ENCODE measurements at places on chromosomes 11 and 22.

DNA sequence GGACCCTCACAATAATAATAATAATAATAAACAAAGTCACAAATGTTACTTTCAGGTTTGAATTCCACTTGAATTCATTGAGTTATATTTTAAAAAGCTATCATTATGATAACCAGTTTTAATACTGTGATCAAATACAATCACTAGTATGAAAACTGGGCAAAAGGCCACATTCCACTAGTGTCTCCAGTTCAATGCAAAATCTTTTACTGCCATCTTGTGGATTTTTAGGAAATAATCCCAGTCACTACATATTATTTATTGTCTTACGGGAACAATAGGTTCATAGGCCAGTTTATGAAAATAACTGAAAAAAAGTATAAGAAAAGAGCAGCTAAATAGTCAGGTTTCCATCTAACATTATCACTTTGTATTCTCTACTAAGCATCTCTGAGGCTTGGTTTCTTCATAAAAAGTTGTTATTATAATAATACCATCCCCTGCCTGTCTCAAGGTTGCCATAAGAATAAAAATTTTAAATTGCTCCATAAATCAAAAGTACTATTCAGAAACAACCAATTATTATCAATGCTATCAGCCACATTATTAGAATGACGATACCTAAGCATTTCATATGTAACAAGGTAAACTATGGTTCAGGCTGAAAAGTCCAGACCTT, 533.9 kb upstream of the CCDC90B start:
- DNase-seq, result no peak

DNA sequence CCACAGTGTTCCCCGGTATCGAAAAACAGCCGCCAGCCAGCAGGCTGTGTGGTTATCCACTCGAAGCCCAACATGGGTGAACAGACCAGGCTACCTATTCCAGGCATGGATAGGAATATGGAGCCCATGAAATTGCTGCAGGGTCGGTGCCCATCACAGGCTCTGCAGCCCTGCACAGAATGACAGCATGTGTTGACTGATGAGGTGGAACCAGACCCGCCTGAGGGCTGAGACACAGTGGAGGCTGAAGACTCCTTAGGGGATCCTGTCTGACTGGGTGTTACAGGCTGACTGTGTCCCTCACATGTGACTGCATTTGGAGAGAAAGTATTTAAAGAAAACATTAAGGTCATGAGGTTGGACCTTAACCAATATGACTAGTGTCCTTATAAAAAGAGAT, 6.2 kb upstream of the YPEL1 start:
- no peak for DNase-seq

DNA sequence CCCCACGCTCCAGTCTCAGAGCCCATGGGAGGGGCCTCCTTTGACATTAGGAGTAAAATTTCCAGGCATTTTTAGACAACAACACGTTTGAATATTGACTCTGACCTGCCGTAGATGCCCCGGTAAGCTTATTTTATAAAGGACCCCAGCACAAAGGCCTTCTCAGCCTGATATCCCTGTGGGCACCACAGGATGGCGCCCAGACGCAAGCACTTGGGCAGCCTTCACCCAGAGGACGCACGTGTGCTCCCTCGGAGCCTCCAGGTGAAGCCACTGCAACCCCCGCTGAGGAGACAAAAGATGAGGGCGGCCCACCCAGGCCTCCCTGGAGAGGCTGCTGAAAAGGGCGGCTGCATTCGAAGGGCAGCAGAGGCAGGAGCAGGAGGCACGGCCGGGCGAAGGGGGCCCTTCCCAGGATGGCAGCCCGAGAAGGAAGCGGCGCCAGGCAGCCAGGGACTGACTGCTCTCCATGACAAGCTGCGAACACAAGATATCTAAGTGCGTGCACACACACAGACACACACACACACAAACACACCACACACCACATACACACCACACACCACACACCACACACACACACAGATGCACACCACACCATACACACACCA, 15.2 kb upstream of the TH start:
- DNase-seq, result no peak

- DNase-seq, result no peak
These were observed 37.6 kb upstream of the GRAMD1B start for GRCh38 chr11:123392431-123392830.

DNA sequence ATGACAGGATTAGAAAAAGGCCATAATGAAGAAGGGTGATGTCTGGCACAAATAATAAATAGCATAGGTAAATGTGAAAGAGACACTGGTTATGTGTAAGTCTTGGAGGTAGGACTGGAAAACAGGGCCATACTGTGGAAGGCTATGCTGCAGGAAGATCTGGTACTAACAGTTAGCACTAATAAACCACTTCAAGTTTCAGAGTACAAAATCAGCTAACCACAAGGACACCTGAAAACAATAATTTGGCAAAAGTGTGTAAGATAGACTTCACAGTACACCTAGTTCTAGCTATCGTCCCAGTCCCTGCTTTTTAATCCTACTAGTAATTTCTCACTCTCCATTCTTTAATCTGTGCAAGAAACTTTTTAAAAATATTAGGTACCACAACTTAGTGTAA, 44.3 kb downstream of the CWF19L2 start:
- DNase-seq, result no peak

GRCh38 chr11:29432719-29433325, 584.0 kb downstream of the KCNA4 start:
- DNase-seq, result no peak

DNA sequence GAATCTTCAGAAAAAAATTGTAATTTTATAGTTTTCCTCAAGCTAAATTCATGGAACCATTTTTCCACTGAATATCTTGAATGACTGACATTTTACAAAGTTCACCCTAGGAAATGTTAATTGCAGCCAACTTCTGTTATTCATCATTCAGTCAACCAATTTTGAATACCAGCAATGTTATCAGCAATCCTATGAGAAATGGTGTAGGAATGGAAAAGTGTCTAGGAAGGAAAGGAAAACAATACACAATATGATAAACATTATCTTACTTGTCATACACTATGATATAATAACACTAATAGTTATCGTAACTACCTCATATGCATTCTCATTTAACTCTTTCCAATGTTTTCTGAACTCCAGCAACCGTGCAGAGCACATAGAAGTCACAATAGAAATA, 790.5 kb upstream of the LRRC4C start:
- no peak for DNase-seq

DNA sequence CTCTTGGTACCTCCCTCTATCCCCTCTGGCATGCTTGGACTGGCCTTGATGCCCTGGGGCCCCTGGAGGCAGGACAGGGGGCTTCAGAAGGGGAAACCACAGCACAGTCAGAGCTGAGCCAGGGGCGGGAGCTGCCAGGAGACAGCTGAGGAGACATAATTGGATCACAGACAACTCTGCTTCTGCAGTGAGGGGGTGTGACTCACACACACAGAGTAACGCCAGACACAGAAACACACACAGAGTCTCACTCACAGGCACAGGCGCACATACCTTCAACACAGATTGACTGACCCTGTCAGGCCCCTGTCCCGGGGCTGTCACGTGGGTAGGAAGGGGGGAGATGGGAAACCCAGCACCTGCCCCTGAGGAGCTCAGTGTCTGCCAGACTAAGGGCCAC, 20.6 kb downstream of the STARD10 start:
- DNase-seq, result no peak

GRCh38 chr22:37848587-37849088, 581 bp upstream of the EIF3L start:
- no peak for DNase-seq

GRCh38 chr11:92611157-92611556, 358.3 kb upstream of the MTNR1B start:
- no peak for DNase-seq

DNA sequence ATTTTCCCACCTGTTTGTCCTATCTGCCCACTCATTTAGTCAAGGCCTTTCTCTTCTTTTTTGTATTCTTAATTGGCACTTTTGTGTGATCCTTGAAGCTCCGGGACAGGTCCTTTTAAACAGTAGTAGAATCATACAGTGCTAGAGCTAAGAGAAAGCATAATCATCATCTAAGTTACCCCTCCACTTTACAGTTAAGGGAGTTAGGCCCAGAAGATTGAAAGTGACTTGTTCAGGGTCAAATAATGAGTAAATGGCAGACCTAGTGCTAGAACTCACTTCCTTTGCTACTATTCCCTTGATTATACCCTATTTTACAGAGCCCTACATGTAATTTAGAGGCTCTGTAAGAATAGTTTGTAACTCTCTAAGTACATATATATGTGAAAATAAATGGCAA, 2.5 kb downstream of the USP47 start:
- DNase-seq, result no peak

- no peak for DNase-seq
These were observed 1.0 kb downstream of the TMEM151A start for GRCh38 chr11:66292543-66293332.

DNA sequence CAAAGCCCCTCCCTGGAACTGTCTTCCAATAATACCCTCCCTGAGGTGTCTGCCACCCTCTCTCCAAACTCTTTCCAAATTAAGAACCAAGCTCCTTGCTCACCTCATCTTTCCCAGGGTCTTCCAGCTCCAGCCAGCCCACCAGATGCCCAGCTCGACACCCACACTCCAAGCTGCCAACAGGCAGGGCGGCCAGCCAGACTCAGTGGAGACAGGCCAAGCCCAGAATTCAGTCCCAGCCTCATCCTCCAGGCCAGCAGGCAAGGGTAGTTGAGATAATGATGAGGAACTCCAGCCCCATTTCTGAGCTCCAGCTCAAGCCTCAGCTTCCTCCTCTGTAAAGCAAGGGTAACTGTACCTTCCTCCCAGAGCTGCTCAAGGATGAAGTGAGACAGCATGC, 132.9 kb downstream of the CHST1 start:
- no peak for DNase-seq

DNA sequence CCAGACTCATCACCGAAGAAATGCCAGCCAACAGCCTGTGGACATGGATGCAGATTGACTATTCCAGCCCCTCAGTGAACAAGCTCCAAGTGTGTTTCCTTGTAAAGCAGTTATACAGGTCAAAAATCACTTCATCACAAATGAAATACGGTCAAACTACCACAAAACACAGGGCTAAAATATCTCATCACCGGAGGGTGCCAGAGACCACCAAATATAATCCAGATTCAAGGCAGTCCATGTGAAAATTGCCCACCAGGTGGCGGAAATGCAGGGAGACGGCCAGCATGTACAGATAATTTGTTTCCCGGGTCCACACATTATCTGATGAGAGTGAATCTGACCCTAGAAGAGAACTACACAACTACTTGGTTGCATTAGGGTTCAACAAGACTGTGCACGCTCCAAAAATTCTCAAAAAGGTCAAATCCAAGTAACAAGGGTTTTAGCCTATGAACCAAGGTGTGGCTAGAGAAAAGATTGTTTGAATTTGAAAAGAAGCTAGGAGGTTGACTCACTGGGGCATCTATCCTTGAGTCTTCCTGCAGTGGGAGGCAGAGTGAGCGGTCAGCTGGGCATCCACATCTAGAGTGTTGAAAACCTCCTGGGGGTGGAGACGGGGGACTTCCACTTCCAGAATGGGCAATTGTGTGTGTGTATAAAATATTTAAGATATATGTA, 71.7 kb downstream of the IGLL5 start:
- peak; percentile 63 for DNase-seq

DNA sequence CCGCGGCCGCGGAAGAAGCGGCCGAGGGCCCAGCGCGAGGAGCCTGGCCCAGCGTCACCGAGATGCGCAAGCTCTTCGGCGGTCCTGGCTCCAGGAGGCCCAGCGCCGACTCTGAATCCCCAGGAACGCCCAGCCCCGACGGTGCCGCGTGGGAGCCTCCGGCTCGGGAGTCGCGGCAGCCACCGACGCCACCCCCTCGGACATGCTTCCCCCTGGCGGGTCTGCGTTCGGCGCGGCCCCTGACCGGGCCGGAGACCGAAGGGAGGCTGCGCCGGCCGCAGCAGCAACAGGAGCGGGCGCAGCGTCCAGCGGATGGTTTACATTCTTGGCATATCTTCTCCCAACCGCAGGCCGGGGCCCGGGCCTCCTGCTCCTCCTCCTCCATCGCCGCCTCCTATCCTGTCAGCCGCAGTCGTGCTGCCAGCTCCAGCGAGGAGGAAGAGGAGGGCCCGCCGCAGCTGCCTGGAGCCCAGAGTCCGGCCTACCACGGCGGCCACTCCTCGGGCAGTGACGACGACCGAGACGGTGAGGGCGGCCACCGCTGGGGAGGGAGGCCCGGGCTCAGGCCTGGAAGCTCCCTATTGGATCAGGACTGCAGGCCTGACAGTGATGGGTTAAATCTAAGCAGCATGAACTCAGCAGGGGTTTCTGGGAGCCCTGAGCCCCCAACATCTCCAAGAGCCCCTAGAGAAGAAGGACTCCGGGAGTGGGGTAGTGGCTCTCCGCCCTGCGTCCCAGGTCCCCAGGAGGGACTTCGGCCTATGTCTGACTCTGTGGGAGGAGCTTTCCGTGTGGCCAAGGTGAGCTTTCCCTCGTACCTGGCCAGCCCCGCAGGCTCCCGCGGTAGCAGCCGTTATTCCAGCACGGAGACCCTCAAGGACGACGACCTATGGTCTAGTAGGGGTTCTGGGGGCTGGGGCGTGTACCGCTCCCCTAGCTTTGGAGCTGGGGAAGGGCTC, 1.2 kb downstream of the ARHGEF17 start:
- no peak for DNase-seq

- DNase-seq, result no peak
These were observed at the start of gene CLDN5 for GRCh38 chr22:19524170-19525115. Gene CLDN5 (minus strand): TSS chr22:19524410. CDS start chr22:19524255, 155 bp downstream.

DNA sequence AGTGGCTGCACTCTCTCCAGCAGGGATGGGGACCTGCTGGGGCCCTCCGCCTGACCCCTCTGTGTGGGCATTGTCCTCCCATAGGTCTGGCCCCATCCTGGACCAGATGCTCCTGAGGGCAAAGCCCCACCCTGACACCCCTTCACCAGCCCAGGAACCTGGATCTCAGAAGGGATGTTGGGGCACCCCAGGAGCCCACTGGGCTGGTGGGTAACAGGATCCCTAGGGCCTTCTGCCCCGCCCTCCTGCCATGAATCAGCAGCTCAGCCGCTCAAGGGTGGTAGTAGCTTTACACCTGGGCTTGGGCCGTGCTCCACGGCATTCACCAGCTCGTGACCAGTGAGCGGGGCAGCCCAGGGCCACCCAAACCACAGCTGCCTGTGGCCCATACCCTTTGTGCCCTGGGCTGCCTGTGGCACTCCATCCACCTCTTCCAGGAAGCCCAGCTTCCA, 1.0 kb upstream of the MAPK12 start:
- no peak for DNase-seq

Data from hypothalamus (tissue), 51 donors.